CD4-positive, alpha-beta T cell (primary cell): ENCODE measurements at places on chromosomes 6 and 20. TPM values are rescaled to one million over a fixed set of nuclear protein-coding genes. Genes with fewer than 3 reads are reported as not detected.

- DNase-seq, result no peak
Observed at GRCh38 chr6:56244528-56245253, 2.7 kb downstream of the COL21A1 start.

The CDYL gene
- total RNA-seq, result 23.8 TPM

DNA sequence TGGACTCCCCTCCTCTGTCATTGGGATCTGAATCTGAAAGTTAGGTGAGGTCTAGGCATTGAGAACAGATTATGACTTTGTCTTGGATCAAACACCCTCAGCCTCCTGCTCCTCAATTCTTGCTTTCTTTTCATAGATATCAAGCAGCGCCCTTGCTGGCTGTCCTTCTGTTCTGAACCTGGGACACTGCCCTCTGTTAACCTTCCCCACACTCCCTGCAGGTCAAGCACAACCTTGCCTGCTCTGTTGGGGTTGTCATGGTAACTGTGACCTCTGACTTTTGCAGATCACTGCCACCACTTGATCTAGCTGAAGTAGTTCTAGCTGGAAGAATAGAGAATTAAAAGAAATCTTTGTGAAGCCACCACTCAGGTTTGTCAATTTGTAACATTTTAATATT lies 16.4 kb upstream of the MICA start:
- no peak for DNase-seq

DNA sequence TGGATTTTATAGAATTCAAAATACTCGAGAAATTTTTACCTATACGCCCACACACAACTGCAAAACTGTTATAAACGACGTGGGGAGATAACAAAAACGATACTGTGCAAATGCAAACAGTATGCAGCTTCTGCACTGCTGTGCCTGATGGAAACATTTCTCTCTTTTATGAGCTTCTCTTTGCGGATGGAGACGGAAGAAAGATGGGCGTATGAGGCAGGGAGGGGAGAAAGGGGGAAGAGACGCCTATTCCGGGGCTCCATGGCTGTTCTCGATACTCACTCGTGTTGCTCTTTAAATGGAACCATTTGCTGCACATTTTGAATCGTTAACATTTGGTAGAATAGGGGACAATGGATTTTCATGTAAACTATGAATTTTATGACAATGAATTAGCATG lies 69.1 kb upstream of the EXOC2 start:
- no peak for DNase-seq

DNA sequence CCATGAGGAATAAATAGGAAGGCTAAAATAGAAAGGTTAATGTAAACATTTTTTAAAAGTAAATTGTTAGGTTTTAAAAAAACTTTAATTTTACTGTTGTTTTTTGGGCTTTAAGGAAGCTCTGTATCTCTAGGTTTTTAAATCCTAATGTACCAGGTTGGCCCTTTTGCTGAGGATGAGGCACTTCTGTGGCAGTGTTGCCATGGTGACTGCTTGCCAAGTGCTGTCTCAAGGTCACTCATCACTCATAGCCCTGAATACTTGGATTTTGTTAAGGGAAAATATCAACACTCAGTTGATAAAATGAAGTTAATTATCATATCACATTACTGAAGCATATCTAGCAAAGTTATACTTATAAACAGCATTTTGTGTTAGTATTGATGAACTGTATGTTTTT lies 50.2 kb downstream of the NCOA3 start:
- DNase-seq, result no peak

DNA sequence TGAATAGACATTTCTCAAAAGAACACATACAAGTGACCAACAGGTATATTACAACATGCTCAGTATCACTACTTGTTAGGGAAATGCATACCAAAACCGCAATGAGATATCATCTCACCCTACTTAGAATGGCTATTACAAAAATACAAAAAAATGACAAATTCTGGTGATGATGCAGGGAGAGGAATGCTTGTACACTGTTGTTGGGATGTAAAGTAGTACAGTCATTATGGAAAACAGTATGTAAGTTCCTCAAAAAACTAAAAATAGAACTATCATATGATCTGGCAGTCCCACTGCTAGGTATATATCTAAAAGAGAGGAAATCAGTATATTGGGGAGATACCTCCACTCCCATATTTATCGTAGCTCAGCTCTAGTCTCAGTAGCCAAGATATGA lies 10.9 kb upstream of the SLC17A5 start:
- DNase-seq, result no peak

DNA sequence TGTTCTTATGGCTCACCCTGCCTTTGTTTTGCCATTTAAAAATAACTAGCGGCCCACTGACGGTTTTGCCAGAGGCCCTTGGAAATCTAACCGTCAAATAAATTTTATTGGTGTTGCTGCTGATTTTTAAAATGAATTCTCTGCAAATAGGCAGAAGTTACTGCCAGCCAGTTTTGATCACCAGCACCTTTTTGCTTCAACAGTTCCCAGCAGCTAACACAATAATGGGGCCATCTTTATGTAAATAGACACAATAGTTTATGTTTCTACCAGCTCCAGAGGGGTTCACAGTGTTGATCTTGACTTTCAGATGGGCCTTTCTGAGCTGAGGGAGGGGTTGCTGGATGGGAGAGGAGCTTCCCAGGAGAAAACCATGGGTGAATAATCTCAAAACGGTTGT lies 11.2 kb downstream of the CD83 start:
- DNase-seq, result no peak

The TBXT gene
- total RNA-seq, result not detected

DNA sequence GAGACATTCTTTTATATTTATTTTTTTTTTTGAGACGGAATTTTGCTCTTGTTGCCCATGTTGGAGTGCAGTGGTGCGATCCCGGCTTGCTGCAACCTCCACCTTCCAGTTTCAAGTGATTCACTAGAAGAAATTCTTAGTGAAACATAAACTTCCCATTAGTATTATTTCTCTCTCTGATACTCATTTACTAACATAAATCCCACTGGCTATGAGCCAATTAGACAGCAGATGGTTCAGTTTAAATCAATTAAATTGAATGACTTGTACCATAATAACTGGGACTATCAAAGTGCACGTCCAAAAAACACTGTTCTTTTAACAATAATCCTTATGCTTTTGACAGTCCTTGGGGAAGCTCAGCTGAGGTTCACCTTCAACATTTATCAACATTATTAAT lies 111.2 kb upstream of the PTCHD4 start:
- DNase-seq, result no peak

DNA sequence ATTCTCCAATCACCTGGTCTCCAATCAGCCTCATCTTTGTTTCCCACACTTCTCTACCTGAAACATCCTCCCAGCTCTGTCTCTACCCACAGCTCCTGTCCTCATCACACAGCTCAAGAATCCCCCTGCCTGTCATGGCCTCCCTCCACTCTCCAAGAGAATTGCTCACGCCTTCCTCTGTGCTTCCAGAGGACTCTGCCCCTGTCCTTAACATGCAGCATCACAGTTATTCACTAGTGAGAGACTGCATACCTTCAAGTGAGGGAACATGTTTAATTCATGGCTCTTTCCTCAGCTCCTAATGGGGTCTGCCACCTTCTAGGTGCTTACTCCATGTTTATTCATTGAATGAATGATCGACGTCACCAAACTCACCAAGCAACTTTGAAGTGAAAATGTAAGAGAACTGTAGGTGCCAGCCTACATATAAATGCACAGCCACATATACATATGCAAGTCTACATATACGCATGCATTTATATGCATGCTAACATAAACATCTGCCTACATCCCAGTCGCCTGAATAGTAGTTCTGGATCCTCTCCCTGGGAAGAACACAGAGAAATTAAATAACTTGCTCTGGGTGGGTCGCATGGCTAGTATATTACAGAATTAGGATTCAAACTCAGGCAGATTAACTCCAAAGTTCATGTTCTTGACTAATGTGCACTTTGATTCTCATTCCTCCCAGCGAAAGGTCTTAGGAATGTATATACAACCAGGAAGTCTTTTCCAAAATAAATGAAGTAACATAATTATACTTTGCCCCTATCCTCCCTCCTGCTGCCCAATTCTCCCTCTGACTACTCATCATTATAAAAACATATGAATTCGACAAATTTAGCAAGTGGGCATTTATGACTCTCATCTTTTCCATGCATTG lies 295.6 kb downstream of the MAFB start:
- no peak for DNase-seq

- peak; percentile 84 for DNase-seq
Observed at GRCh38 chr6:15662326-15663129, at the start of gene DTNBP1. DTNBP1 (minus strand) TSS chr6:15663028; CDS start chr6:15662869, 159 bp downstream.

DNA sequence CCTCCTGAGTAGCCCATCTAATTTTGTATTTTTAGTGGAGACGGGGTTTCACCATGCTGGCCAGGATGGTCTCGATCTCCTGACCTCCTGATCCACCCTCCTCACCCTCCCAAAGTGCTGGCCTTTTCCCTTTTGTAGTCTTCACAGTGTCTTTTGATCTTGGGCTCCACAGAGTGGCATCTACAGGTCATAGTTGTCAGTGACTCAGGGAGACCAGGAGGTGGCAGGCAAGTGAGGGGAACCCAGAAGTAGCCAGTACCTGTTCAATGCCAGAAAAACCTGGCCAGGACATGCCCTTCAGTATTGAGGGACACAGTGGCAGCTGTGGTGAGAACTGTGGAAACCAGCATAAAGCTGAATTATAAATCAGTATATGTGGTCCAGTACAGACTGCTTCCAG lies 19.6 kb downstream of the RPP21 start:
- DNase-seq, result no peak
